ENCODE measurements at places on chromosomes 13 and 19. TPM values are rescaled to one million over a fixed set of nuclear protein-coding genes. Genes with fewer than 3 reads are reported as not detected.

Gene SLITRK5
- polyA plus RNA-seq = 3.4 TPM

Gene PLPP2
- 0.52 TPM for polyA plus RNA-seq

DNA sequence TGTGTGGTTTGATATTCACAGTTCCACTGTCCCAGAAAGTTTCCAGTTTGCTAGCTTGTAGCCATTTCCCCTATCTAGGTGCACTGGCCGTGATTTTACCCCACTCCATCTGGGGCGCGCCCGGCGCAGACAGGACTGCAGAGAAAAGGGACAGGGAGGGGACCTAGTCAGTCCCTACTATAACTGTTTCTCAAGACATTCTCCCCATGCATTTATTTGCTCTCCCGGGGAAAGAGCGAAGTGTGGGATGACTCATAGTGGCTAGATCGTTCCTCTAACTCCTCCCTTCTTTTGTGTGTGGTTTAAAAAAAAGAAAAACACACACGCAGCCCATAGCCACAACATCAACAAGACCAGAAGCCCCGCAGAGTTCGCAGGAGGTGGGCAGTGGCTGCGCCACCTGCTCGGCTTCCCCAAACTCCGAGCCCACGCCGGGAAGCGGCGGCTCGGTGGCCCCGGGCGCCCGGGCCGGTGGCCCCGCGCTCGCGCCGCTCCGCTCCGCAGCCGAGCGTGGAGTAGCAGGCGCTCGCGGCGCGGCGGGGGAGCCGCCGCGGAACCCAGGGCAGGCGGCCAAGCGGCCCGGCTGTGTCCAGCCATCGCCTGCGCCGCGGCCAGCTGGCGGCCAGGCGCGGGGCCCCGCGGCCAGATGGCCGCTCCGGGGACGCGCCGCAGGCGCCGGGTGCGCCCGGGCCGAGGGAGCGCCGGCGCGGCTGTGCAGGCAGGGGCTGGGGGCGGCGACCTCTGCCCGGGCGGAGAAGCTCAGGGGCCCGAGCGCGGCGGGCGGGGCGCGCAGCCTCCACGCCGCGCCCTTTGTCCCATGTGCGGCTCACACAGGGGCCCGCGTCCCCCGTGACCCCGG, 653 bp downstream of the TMTC4 start:
- no peak for DNase-seq

DNA sequence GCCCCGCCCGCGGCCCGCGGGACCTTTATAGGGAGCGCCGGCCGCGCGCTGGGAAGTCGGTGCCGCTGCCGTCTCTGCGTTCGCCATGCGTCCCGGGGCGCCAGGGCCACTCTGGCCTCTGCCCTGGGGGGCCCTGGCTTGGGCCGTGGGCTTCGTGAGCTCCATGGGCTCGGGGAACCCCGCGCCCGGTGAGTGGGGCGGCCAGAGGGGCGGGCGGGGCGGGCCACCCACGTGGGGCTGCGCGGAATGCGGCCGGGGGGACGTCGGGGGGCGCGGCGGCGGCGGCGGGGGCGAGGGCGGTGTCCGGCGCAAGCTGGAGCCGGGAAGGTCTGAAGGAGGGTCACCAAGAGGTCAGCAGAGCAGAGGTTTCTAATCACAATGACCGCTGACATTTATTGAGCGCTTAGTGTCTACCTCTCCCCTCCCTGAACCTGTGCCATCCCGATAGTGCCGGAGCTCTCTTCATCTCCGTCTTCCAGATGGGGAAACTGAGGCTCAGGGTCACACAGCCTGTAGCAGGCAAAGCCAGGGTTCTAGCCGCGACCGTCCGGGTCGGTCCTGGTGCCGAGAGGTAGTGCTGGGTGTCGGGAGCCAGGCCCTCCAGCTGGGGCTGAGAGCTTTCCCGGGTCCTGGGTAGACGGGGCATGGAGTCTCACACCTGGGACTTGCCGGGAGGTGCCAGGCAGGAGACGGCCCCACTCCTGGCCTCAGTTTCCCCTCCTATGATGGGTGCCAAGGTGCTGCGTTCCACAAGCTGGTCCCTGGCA, at the start of gene FSTL3:
Gene FSTL3 (plus strand): TSS at position 54 of the 767 bp plus-strand sequence. CDS start 32 bp downstream, at position 86.
- DNase-seq = no peak

All from forelimb muscle (tissue), 1 donor.